Fibroblast of lung (primary cell): ENCODE measurements at places on chromosomes 1 and 21. TPM values are rescaled to one million over a fixed set of nuclear protein-coding genes. Genes with fewer than 3 reads are reported as not detected.

FAM72B gene
- total RNA-seq, result 0.51 and 2.3 TPM in 2 replicates

ISG20L2 gene
- total RNA-seq, result 5.4 and 5.8 TPM in 2 replicates

GJA5 gene
- total RNA-seq, result not detected in 2 replicates

DIO1 gene
- total RNA-seq, result not detected in 2 replicates

IL10RB gene
- 58.0 and 64.1 TPM in 2 replicates for total RNA-seq
